ENCODE measurements at places on chromosomes 4 and X.

GRCh38 chr4:86831262-86832130 is 17.7 kb downstream of the SLC10A6 start:
- DNase-seq, result no peak

- peak; percentile 64 for DNase-seq
Observed at GRCh38 chr4:40247350-40247749, 50.5 kb downstream of the RHOH start.

- DNase-seq, result no peak
Observed at GRCh38 chr4:138673053-138673452, 342.5 kb upstream of the NOCT start.

GRCh38 chr4:14165222-14165920 is 537.8 kb upstream of the BOD1L1 start:
- DNase-seq, result no peak

DNA sequence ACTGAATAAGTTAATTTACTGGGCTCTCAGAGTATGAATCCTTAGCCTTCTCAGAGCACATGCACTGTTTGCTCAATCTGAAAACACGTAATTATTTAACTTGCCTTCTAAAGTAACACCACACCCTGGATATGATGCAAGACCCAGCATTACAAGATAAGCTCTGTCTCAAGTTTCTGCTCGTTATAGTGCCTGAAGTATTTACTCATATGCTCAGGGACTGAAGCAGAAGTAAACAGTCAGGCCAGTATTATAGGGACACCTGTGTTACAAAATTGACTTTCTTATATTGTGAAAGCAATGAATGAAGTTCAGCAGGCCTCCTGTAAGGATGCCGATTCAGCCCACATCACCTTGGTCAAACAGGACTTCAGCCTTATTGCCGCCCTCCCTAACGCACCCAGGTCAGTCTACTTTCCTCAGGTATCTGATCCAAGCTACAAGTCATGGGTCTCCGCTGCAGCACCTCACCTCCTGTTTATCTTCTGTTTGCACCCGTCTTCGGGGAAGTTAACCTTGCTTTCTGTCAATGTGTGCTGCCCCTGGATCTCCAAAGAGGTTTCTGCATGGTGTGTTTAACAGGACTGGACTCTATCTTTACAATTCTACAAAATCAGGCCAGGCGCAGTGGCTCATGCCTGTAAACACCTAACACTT is 42.8 kb upstream of the KLF3 start:
- no peak for DNase-seq

DNA sequence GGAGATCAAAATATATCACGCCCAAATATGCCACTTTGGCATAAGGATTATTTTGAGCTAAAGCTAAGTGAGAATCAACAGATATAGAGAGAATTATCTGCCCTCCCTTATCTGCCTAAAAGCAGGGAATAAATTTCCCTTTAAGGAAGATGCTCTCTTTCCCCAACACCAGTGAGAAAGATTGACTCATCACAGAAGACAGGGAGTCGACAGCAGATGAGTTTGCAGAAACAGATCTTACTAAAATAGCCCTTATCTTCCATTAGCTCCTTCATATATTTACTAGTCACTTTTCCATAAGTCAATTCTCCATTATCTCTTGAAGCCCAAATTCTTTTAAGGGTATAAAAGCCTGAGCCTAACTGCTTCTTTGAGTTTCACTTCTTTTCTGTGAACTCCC is 156.6 kb downstream of the CAMK2D start:
- DNase-seq, result no peak

DNA sequence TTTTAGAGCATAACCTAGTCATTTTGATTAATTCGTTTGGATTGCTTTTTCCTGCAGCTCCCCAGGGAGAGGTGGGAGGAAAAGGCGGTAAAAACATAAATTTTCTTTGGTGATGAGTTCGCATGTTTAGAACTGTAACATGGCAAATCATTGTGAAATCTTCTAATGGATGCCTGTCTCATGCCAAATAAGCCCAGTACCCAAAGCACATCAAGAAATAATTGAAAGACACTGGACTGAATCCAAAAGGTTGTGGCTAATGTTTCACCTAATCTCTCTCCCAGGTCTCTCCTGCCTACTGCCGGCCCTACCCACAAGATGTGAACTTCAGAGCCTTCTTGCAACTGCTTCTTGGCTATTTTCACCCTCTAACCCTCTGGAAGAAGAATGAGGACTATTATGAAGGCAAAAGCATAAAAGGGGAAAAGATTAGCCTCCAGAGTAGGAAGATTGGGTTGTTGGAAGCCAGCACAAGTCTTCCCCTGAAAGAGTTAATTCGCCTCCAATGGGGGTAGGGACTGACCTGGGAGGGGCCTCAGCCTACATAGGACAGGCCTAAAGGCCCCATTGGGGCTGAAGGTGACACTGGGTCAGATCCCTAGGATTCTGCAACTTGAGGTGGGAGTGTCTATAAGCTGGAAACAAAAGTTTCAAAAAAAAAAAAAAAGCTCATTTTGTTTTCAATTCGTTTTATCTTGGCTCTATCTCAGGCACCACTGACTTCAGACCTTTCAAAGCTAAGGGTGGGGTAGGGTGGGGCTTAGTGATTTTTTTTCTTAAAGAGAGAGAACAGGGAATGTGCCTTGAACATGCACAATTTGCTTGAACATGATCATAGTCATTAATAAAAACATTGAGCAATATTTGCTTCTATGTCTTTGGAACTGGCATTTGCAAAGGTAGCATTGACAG is 278.6 kb upstream of the KLF3 start:
- no peak for DNase-seq

DNA sequence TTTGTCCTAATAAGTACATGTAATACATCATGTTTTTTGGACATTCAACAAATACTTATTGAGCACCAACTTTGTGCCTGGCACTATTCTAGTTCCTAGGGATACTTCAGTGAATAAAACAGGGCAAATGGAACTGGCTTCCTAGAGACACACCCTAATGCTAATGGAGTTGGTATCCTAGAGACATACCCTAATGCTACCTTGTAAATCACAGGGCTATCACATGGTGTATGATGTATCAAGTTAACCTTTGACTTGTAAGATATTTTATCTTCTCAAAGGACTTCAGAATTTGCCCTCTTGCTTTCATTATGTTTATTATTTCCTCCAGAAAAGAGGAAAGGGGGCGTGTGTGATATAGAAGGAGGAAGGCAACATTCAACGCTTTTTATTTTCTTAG is 10.1 kb downstream of the GK start:
- DNase-seq, result no peak

DNA sequence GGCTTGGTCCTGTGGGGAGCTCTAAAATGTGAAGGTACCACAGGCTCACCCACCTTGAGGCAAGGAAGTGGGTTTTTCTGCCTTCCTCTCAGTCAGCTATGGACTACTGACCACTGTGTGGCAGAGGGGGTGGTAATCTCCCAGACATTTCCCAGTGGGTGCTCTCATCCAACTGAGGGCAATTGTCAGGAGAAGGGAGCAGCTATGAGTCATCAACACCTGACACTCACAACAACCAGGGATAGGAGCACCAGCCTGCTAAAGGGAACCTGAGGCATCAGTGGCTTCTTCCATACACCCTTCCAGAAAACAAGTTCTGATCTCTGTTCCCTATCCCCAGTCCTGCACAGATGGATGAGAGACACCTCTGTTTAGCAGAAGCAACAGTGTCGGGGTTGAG is 468.8 kb downstream of the BCOR start:
- no peak for DNase-seq

DNA sequence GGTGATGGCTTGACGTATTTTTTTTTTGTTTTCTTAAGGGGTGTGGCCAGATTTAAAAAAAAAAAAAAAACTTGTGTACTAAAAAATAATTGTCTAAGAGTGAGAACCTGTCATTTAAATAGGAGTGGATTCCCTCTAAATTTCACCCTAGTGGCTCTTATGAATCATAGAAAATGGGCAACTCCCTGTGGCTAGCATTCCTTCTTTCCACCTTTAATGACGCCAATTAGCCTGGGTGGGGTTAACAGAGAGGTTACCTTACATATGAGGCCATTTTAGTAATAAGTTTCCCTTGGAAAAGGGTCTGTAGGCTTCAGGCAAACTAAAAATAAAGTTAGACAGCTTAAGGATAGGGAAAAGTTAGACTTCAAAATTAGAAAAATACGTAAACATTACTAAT is 223.5 kb upstream of the FAM241A start:
- no peak for DNase-seq

GRCh38 chrX:111615227-111615626 is 65.7 kb upstream of the ALG13 start:
- DNase-seq, result no peak

- no peak for DNase-seq
Observed at GRCh38 chr4:144894573-144894972, 203.4 kb downstream of the ANAPC10 start.

GRCh38 chrX:84259868-84260267 is 71.9 kb upstream of the RPS6KA6 start:
- DNase-seq, result no peak

GRCh38 chr4:25029479-25030276 is 1.1 kb downstream of the LGI2 start:
- DNase-seq, result no peak

DNA sequence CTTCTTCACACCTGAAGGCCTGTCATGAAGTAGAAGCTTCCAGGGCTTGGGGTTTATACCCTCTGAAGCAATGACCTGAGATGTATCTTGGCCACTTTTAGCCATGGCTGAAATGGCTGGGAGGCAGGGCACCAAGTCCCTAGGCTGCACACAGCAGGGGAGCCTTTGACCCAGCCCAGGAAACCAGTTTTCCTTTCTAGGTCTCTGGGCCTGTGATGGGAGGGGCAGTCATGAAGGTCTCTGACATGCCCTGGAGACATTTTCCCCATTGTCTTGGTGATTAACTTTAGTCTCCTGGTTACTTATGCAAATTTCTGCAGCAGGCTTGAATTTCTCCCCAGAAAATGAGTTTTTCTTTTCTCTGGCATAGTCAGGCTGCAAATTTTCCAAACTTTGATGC is 511.0 kb upstream of the KLHL4 start:
- DNase-seq, result no peak

DNA sequence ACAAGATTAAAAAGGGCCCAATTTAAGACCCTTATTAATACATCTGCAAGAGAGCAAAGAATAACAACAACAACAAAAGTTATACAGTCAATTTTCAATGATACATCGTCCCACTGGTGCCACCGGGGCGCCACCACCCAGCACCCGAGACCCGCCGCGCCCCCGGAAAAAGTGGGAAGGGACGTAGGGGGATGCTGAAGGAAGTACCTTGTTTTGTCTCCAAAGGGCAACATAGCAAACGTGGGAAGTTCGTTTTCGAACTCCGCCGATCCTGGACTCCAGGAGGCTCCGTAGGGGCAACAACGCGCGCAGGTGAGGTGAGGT is 1.7 kb downstream of the PDE5A start:
- no peak for DNase-seq

DNA sequence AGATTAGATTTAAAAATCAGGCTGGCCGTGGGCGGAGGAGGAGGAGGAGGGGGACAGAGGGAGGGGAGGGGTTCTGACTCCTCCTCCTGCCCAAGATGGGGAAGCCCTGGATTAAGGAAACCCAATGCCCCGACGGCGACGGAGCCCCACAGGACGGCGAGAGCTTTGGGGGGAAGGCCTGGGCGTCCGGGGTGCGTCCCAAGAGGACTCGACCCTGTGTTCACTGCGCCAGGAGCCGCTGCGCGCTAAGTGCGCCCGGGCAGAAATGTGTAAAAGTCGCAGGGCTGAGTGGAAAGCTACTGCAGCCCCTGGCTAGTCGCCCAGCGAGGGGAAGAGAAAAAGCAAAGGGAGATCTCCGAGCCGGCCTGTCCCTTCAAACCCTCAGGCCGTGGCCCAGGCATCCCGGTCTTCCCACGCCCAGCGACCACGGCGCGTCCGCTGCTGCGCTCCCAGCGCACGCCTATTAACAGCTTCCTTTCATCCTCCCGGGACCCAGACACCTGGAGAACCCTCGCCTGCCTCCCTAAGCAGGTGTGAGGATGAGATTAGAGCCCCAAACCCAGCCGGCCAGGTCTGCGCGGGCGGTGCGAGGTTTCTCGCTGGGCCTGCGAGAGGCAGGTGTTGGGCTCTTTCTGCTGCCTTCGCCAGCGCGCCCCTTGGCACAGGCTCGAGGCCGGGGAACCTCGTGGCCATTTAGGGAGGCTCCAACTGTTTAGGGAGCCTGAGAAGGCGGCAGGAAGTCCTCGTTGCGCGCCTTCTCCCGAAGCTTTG is 1.4 kb upstream of the RPS6KA3 start:
- peak; percentile 25 for DNase-seq

DNA sequence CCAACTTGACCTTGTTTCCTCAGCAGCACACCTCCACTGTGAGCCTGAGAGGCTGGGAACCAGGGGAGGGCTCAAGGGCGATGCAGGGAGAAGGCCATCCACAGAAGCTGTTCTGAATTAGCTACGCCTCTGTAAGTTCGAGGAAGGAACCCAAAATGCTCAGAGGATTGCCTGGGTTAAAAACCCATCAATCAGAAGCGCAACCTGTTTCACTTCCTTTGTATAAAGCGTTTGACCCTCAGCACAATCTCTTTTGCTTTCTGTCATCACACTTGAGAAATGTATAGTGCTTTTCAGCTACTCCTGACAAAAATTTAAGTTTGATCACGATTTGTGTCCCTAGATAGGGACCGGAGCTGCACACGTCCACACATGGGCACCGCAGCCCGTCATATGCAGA is 48.0 kb upstream of the MAP3K15 start:
- no peak for DNase-seq

DNA sequence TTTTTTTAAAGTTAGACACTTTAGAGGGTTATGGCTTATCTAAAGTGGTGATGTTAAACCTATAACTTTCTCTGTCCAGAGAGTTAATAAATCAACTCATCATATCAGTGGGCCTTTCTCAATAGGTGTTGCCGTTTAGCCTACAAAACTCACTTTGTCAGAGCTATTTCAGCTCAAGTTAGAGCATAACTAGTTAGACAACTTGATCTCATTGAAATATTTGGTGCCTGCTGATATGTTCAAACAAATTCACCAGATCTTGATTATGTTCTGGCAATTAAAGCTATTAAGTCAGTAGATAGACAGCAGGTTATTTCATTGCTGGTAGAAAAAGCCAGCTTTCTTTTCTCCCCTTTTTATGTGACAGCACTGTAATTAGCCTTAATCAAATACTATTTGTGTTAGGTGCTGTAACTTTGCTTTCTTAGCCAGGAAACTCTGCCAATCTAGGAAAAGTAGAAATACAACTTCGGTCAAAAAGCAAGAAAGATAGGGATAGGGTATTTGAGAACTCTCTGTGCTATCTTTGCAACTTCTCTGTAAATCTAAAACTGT is 191.8 kb downstream of the MAML3 start:
- no peak for DNase-seq

- no peak for DNase-seq
Observed at GRCh38 chr4:107853444-107854355, 29.0 kb downstream of the SGMS2 start.

DNA sequence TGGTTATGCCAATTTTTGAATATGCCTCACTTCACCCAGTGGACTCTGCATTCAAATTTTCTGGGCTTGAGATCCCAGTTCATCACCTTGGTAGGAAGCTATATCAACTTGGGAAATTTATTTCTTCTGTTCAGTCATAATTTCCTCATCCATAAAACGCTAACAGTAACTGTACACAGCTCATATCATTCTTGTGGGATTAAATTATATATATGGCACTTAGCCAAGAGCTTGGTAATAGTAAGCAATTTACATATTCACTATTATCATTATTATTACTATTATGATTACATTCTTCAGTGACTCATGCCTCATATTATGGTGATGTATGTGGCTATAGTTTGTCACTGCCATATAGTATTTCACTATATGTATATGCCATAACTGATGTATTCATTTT is 177.6 kb downstream of the CPE start:
- no peak for DNase-seq

Data from activated CD4-positive, alpha-beta T cell treated with anti-CD3 and anti-CD28 coated beads for 36 hours (primary cell).